Fibroblast of skin of right biceps (primary cell): ENCODE measurements at places on chromosomes 6 and 20.

GRCh38 chr20:49916146-49917002 is 1.0 kb upstream of the SPATA2 start:
- DNase-seq, result peak; percentile 45

GRCh38 chr6:37239950-37240713 is 17.4 kb upstream of the TBC1D22B start:
- DNase-seq, result peak; percentile 97

DNA sequence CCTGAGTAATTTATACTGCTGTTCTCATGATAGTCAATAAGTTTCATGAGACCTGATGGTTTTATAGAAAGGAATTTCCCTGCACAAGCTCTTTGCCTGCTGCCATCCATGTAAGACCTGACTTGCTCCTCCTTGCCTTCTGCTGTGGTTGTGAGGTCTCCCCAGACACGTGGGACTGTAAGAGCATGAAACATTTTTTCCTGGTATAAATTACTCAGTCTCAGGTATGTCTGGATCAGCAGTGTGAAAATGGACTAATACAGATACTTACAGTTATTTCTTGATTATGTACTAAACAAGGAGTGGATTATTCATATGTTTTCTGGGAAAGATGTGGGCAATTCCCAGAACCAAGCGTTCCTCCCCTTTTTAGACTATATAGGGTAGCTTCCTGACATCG is 1.9 kb upstream of the TRIM38 start:
- no peak for DNase-seq

- DNase-seq, result no peak
Observed at GRCh38 chr6:57141451-57142177, 30.5 kb upstream of the BAG2 start.

DNA sequence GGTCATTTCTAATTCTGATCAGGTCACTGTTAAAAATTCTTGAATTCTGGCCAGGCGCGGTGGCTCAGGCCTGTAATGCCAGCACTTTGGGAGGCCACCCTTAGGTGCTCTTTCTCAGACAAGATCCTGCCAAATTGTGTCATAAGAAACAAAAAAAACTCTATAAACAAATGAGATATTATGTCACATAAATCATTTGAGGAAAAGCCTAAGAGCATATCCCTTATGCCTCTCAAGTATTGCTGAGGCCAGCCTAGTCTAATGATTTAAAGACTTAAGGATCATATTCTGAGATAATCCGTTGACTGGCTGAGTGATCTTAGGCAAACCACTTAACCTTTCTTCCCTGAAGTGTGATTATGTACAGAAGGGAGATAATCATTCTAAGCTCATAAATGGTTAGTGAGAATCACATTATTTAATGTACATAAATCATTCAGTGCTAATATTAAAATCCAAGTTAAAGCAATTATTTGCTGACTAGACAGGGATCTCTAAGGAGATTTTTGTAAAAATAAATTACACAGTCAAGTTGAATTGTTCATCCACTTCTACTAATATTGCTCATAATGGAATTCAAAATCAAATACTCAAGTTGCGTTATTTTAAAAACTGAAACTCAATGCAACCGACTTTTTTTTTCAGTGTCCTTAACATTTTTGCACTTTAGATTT is 365.4 kb downstream of the PHF3 start:
- DNase-seq, result no peak

- DNase-seq, result no peak
Observed at GRCh38 chr6:158524311-158524710, 35.6 kb upstream of the TMEM181 start.

DNA sequence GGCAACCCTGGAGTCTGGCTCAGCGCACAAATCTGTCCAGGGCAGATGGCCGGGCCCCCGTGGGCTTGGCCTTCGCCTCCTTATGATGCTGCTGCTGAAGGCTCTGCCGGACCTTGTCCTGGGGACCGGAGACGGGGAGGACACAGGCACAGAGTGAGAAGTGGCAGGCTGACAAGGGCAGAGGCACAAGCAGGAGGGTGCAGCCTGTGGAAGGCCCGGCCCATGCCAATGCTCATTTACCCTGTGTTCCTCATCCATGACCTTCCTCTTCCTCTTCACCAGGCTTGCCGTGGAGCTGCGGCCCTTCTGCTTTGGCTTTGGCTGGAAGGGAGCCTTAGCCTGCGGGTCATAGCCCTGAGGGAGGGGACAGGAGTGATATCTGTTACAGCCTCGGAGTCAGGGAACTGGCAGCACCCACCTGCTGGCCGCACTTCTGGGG is 2.4 kb downstream of the B3GALT4 start:
- DNase-seq, result no peak

- peak; percentile 29 for DNase-seq
Observed at GRCh38 chr6:93468291-93468690, 48.9 kb upstream of the EPHA7 start.

DNA sequence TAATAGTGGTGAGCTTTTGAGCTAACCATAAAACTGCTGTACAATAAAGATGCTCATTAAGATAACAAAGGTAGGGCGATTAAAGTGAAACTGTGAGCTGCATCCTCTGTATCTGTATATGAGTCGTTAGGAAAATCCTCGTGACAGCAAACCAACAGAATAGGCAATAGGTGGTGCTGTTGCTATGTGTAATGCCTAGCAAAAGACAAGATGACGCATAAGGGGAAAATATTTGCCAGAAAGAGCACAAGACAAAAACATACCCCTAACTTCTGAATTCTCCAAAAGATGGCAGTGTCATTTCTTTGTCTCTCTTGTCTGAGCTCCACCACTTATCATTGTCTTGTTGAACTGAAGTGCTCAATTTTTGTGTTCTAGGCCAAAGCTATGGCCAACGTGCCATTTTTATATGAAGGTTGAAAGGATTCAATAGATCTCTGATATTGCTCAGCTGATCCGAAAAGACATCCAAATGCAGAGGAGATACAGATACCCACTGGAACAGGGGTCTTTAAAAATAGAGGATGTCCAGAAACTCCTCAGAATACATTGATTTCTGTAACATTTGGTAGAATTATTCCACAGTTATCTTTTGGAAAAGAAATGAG is 56.3 kb upstream of the ANKEF1 start:
- peak; percentile 88 for DNase-seq

GRCh38 chr20:18263723-18264122 is 24.6 kb upstream of the ZNF133 start:
- DNase-seq, result no peak

DNA sequence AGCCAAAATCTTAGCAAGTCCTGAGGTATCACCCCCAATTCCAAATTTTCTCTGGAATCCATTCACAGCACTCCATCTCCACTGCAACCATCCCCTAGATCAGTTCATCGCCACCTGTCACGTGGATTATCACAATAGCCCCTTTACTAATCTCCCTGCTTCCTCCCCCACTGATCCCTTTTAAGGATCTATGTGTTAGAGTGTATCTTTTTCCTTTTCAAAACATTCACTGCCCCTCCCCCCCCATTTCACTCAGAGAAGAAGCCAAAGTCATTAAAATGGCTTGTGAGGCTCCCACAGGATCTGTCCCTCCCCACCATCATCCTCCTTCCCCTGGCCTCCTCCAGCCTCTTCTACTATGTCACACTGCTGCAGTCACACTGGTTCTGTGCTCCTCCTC is 18.4 kb upstream of the SPAG4 start:
- no peak for DNase-seq

GRCh38 chr6:131443514-131443913 is 129.5 kb upstream of the ARG1 start:
- no peak for DNase-seq

DNA sequence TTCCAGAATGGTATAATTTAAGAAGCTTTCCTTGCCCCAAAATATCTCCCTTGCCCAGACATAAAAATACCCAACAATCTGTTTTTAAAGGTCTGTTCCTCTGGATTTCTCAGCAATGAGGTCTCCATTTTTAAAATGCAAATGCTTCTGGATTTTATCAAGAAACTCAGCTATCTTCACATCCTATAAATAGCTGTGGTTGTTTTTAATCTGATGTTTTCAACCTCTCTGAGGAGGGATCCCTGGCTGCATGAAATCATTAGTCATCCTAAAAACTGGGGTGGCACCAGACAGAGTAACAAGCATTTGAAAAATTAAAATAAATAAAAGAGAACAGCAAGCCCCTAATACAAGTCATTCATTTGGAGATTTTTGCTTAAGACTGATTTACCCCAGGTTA is 168.5 kb upstream of the ID4 start:
- DNase-seq, result peak; percentile 77

- peak; percentile 31 for DNase-seq
Observed at GRCh38 chr6:116255246-116255800, 1.4 kb upstream of the TSPYL4 start.

DNA sequence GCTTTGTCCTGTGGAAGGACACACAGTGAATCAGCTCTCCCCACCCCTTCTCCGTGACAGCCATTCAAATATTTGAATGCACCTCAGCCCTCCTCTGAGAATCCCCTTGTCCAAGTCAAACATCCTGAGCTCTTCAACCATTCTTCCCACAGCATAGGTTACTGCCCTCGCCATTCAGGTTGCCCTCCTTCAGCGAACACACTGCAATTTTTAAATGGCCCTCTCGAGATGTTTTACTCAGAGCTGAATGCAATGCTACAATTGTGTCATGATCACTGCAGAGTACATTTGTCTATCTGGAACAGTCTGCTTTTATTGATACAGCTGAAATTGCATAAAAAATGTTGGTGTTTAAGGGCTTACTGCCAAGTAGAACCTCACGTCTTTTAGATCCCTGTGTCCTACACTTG is 48.9 kb downstream of the SLC2A12 start:
- DNase-seq, result no peak

GRCh38 chr20:44504402-44505307 is 17.2 kb downstream of the SERINC3 start:
- DNase-seq, result no peak

DNA sequence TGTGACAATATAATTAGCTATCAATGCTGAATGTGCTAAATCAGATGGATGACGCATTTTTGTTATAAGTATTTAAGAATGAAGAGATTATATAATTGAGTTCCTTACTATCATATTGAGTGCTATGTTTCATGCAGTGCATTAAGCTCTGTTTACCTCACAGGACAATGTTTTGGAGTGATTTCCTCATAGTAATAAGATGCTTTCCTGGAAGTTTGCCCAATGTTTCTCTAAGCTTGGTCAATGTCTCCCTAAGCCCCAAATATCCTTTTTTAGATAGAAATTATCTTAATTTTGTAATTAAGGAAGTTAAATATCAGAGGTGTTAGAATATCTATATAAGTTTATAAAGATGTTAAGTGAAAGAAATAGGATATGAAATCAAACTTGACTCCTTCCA is 489.6 kb downstream of the MMUT start:
- no peak for DNase-seq

GRCh38 chr6:14072084-14072483 is 45.5 kb upstream of the CD83 start:
- peak; percentile 22 for DNase-seq

GRCh38 chr20:53002786-53003185 is 30.6 kb downstream of the TSHZ2 start:
- DNase-seq, result no peak

GRCh38 chr6:273551-274058 is 18.7 kb upstream of the DUSP22 start:
- DNase-seq, result peak; percentile 2

- DNase-seq, result peak; percentile 54
Observed at GRCh38 chr6:45896783-45897441, 118.7 kb downstream of the CLIC5 start.

- no peak for DNase-seq
Observed at GRCh38 chr6:88958842-88959241, 4.6 kb downstream of the RNGTT start.
